T-helper 1 cell (primary cell): ENCODE measurements at places on chromosomes 11 and 22.

DNA sequence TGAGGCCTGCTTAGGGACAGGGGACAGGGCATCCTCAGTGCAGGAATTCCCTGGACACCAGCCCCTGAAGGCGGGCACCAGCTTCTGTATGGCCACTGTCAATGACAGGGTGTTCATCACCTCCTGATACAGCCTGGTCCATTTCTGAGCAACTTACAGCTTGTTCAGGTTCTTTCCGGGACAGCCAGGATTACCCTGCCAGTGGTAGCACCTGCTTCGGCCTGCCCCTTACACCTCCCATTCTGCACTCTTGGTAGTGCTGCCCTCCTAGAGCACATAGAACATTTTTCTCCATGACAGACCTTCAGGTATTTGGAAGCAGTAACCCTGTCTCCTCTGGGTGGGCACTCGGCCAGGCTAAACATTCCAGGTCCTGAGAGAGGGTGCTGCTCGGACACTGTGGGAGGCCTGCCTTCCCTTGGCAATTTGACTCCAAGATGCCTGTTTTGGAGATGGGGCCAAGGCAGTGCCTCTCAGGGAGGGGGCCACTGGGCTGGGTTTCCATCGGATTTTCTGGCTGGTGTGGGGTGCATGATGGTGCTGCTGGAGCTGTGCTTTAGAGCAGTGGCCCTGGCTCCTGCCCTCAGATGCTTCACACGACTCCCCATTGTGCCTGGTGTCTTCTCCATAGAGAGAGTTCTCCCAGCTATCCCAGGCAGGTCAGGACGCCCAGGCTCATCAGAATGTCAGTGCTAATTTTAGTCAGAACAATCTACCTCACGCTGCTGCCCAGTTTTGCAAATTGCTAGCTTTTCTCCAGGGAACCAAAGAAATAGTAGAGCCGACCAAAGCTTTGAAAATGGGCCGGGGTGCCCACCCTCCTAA is 1.2 kb downstream of the GAL3ST3 start:
- no peak for DNase-seq

- no peak for DNase-seq
Observed at GRCh38 chr22:30087611-30088010, 7.3 kb downstream of the HORMAD2 start.

GRCh38 chr11:98616098-98616655 is 404.6 kb upstream of the CNTN5 start:
- no peak for DNase-seq

- no peak for DNase-seq
Observed at GRCh38 chr11:65541093-65541982, 16.5 kb downstream of the SCYL1 start.

GRCh38 chr22:33605221-33605620 is 315.1 kb downstream of the LARGE1 start:
- no peak for DNase-seq

DNA sequence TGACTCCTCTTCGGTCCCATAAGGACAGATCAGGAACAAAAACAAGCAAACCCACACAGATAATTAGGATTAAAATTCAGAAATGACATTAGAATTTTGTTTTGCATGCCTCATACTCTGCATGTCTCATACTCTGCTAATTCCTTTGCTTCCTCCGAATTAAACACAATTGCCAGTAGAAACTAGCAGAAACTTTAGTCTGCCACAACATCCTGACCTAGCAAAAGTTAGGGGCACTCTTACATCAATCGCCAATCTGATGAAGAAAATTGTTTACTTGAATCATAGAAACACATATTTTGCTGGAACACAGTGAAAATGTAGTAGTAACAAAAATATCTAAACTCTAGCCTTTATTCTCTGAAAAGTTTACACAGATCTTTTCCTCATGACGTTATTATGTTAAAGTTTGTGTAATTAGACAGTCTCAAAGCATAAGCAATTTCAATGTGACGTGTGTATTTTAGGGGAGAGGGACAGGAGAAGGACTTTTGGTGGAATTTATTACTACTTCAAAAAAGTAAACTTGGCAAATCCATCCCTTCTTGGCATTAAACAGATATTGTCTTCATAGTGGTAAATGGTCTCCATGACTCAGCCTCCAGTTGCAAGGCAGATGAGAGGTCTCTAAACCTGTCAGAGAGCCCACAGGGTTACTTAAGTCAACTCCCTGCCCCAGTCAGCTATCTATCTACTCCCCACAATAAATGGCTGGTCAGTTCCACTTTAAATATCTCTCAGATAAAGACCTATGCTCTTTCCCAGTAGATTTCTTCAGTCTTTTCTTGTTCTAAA is 249.8 kb upstream of the UBASH3B start:
- DNase-seq = no peak

DNA sequence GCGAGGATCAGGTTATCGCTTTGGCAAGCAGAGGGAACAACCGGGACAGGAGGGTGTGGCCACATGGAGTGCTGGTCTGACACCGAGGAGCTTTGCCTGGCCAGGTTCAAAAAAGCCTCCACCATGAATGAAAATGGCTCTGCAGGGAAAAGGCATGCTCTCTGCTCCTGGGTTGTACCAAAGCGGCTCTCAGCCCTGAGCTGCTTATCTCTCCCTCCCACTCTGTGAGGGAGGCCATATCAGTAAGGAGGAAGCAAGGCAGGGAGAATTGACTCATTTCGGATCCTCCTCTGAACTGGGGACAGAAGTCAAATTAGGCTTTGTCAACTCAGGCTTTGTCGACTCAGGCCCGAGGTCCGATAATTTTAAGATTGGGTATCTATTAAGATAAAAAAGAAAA is 82.9 kb upstream of the CRTAM start:
- DNase-seq = no peak

DNA sequence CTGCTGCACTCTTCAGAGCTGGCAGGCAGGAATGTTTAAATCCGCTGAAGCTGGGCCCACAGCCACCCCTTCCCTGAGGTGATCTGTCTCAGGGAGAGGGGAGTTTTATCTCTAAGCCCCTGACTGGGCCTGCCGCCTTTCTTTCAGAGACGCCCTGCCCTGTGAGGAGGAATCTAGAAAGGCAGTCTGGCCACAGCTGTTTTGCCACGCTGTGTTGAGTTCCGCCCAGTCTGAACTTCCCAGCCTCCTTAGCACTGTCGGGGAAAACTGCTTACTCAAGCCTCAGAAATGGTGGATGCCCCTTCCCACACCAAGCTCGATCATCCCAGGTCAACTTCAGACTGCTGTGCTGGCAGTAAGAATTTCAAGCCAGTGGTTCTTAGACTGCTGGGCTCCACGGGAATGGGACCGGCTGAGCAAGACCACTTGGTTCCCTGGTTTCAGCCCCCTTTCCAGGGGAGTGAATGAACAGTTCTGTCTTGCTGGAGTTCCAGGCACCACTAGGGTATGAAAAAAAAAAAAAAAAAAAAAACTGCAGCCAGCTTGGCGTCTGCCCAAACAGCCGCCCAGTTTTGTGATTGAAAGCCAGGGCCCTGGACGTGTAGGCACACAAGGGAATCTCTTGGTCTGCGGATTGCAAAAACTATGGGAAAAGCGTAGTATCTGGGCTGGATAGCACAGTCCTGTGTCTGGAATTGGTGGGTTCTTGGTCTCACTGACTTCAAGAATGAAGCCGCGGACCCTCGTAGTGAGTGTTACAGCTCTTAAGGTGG is 127.4 kb downstream of the SPON1 start:
- no peak for DNase-seq

DNA sequence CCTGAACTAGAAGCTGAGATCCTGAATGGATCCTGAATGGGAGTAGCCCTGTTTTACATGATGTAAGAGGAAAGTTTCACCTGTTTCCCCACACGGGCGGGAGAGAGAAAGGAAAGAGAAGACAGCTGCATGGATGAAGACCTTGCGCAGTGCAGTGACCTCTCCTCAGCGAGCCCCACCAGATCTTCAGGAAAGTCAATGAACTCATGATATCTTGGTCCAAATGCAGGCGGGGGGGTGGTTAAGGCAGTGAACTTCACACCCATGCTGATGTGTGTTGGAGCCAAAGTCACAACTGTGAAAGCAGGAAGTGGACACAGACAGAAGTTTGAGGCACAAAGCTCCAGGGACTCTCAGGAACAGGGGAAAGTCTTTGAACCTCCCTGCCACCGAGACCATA is 8.6 kb upstream of the FJX1 start:
- DNase-seq = no peak

DNA sequence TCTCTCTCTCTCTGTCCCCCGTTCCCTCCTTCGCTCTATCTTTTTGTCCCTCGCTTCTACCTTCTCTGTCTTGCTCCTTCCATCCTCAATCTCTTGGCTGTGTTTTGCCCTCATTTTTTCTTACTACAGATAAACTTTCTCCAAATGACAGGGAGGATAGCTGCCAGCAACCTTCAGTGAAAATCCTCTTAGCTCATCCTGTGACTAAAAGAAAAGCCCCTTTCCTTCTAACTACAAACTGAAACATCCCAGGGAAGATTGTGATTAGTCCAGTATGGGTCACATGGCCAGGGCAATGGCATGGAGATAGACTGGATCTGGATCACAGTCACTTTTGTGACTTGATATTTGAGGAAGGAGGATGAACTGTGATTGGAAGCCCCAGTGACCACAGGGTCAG is 10.4 kb downstream of the SPON1 start:
- no peak for DNase-seq

GRCh38 chr11:62132191-62132590 is 8.4 kb downstream of the INCENP start:
- DNase-seq = no peak

DNA sequence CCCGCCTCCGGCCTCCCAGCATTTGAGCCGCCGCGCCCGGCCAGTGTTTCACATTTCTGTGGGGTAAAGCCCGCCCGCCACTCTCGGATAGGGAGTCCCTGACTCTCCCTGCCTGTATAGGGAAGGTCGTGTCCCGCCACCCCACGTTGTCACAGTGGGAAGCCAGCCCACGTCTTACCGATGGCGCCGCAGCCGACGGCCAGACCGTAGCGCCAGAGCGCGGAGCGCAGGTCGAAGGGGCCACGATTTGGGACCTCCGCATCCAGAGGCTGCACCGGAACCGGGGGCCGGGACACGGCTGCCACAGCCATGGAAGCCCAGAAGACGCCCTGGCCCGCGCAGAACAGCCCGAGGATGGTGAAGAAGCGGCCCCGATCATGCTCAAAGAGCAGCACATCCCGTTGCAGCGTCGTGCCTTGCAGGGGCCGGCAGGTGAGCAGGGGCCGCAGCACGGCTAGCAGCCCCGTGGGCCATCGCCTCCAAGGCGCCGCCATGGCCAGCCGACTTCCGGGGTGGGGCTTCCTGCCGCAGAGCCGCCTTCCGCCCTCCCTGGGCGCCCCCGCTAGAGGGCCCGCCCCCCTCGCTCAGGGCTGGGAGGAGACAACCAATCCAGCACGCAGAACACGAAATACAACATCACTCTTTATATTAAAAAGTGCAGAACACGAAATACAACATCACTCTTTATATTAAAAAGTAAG is at the start of gene TMEM223:
Gene TMEM223 (minus strand): TSS at position 506 of the 701 bp plus-strand sequence. CDS start 12 bp downstream, at position 494.
- peak; percentile 87 for DNase-seq

GRCh38 chr11:70742553-70743291 is 344.4 kb downstream of the CTTN start:
- DNase-seq = no peak

GRCh38 chr11:129815596-129816461 is at the start of gene TMEM45B:
TSS of gene TMEM45B (plus strand) at chr11:129815848. CDS start at chr11:129852483, 36,635 bp downstream.
- peak; percentile 15 for DNase-seq

DNA sequence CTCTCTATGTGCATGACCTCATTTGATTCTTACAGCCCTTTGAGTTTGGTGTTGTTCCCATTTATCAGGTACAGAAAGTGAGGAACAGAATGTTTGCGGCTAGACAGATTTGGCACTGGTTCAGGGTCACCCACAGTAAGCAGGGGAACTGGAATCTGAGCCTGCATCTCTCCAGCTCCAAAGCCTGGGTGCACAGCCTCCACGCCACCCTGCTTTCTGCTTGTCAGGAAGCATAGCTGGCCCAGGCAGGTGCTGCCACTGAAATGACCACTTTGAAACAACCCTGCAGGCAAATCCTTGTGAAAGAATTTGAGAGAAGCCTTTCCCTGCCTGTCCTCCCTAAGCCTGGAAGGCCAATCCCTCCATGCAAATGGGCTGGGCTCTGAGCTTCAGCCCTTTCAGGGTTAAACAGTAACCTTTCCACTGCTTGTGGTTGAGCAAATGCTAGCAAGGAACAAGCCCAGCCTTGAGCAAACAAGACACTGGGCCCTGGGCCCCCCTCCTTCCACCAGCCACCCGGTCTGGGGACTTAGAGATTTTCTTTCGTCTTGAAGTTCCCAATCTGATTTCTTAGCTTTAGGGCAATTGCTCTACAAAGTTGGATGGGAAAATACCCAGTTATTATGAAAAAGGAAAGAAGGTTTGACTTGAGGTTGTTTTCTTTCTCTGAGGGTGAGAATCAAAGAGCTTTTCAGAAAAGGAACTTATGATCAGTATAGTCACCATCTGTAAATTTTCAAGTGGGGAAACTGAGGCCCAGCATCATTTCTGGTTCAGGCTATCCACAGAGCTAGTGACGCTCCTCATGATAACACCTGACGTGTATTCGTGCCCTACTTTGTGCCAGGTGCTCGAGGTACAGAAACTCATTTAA is 19.4 kb downstream of the EHF start:
- DNase-seq = no peak

DNA sequence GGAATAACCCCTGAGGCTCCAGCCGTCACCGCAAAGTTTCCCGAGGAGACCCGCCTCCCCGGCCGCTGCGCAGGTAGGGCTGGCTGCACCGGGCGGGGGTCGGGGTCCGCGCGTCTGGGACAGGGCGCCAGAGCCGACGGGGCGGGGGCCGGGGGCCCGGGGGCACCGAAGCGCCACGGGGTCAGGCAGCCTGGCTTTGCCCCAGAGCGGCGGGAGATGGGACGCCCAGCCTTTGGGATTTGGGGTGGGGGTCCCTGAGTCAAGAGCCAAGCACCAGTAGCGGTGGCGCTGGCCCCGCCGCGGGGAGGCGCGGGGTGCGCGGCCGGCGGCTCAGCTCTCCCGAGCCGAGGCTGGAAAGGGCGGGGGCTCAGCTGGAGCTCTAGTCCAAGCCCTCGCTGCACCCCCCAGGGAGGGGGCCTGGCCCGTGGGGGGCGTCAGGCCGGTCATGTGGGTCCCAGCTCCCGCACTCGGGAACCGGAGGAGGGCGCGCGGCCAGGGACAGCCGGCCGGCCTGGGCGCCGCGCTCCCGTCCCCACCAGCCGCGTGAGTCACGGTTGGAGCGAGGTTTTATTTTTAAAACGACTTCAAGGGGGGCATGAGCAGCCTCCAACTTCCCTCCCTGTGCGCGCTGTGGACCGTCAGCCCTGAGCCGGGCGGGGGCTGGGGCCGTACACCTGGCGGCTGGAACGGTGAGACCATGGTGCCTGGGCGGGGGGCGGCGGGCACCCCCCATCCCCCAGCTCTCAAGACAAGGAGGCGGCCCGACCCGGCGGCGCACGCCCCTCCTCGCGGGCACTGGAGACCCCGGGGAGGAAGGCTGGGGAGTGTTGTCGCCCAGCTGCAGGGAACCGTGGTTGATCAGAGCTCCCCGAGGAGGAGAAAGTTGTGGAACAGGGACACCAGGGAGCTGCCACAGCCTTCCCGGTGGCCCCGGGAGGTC is 626 bp downstream of the FLRT1 start:
- no peak for DNase-seq

DNA sequence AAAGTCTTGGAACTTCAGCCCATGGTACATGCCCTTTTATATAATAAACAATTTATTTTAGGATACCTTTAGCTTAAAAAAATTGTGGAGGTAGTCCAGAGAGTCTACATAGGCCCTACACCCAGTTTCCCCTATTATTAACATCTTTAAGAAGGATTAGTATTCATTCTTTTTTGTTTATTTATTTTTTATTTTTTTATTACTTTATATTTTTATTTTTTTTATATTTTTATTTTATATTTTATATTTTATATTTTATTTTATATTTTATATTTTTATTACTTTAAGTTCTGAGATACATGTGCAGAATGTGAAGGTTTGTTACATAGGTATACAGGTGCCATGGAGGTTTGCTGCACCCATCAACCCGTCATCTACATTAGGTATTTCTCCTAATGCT is 15.9 kb upstream of the ABTB2 start:
- no peak for DNase-seq

- no peak for DNase-seq
Observed at GRCh38 chr11:111672949-111673348, 70.7 kb downstream of the SIK2 start.
